ENCODE measurements at places on chromosomes 7 and 10.

DNA sequence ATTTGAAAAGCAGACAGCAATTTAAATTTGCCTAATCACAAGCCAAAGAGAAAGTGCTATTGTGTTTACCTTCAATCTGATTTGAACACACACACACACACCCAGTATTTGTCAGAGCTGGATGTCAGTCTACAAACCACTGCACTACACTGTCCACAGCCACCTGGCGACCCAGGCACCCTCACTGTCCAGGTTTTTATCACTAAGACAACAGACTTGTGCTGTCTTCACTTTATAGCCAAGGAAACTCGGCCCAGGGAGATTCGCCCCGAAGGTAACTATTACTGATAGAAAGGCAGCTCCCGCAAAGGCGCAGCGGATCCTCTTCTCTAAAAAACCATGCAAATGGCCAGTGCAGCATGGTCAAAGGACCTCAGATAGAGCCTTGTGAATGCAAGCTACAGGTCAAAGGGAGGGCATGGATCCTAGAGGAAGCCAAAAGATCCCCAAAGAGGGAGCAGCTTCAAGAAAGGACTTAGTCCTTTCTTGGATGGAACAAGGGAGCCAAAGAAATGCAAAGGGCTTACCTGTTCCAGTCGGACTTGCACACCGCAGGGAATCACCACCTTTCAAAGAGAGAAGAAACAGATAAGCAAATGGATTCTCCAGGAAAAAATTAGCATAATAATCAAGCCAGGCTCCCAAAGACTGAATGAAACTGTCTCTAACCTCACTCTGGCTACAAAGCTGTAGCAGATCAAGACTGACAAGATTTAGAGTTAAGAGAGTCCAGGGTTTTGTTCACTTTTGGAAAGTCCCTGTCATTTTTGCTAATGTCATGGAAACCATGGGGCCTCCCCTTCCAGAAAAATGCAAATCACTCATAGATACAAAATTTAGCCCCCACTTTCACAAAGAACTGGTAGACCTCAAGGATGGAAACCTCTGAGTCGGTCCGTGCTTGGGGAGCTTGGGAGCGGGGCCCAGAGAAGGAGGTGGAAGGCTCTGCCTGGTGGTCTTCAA is 101.1 kb downstream of the TNS3 start:
- no peak for DNase-seq

GRCh38 chr7:28723336-28723735 is 234.8 kb downstream of the TRIL start:
- no peak for DNase-seq

GRCh38 chr7:116804471-116804870 is 57.9 kb upstream of the CAPZA2 start:
- no peak for DNase-seq

DNA sequence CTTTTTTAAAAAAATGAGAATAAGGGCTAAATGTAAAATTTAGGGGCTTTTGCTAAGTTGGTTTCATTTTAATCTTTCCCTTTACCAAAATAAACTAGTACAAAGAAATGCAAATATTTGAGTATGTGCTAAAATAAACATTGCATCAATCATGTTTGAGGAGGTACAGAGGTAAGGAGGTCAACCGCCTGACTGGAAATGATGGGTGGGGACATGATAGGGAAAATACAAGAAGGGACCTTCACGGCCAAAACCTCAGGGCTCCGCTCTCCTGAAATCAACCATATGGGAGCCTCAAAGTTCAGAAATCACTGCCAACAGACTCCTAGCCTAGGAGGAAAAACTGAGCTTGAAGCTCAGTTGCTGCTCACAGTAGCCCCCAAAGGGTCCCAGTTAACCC is 207.6 kb downstream of the AHR start:
- DNase-seq = no peak

DNA sequence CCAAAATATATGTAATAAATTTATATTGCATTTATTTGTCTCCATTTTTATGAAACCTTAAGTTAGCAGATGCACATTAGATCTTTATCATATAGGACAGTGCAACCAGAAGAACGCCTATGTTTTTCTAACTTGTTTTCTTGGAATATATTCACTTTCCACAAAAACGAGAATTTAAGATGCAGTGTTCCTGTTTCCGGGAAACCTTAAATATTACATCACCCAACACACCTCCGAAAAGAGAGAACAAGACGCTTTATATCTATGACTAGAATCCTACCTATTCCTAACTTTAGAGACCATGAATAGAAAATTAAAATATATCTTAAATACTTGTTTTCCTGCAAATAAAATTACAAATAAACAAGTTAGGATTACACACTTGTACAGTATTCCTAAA is 1.9 kb downstream of the EZH2 start:
- no peak for DNase-seq

- DNase-seq = no peak
Measured at GRCh38 chr10:58326967-58327381, 7.8 kb upstream of the UBE2D1 start.

Measured in liver (tissue), 10 donors.